ENCODE measurements at places on chromosomes 3 and 15.

DNA sequence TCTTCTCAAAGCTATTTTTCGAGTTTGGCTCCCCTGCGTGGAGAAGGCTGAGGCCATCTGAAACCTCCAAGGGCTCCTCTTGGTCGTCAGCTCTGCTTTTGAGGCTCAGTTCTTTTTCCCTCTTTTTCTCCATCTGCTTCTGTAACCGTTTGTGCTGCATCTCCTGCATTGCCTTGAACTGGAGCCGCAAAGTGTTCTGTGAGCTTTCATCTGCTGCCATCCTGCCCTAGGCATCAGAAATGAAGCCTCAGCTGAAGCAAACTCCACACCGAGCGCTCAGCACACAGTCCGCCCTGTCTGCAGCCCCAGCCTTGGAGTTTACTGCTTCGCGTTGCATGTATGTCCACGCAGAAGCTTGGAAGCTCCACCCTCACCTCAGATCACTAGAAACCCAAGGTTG, 14.9 kb downstream of the CCDC13 start:
- no peak for DNase-seq

DNA sequence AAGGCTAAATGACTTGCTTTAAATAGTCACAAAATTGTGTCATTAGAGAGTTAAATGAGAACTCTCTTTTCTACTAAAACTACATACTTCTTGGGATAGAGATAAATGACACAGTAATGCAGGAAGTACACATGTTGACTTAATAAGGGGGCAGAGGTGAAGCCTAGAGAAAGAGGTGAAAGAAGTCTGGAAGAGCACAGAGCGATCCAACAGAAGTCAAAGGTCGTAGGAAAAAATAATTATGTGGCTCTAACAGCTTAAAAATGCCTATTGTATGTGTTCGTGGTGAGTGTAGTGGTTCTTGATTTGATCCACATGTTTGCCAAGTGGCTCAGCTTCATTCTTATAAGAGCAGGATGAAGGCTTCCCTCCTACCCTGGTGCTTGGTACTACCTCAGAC, 61.7 kb downstream of the TMEM212 start:
- no peak for DNase-seq

DNA sequence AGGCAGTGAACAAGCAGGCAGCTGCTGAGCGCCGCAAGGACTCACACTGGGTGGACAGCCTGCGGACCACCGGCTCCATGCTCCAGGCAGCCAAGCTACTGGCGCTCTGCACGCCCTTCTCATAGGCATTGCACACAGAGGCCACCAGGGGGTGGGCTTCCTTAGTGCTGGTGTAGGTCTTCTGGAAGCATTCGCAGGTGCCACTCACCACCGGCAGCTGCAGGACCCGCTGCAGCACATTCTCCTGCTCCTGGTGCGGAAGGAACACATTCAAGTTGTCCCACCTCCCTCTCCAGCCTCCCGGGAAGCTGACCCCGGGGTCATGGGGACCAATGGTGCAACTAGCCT, 6.0 kb downstream of the PLIN1 start:
- no peak for DNase-seq

- DNase-seq: no peak
Observed at GRCh38 chr3:37139567-37140052, 34.8 kb downstream of the LRRFIP2 start.

GRCh38 chr3:128420289-128420688, 46.4 kb downstream of the DNAJB8 start:
- no peak for DNase-seq

GRCh38 chr3:44867421-44868111, 5.9 kb downstream of the TMEM42 start:
- no peak for DNase-seq

- DNase-seq: no peak
Observed at GRCh38 chr3:141153679-141153966, 78.0 kb upstream of the PXYLP1 start.

DNA sequence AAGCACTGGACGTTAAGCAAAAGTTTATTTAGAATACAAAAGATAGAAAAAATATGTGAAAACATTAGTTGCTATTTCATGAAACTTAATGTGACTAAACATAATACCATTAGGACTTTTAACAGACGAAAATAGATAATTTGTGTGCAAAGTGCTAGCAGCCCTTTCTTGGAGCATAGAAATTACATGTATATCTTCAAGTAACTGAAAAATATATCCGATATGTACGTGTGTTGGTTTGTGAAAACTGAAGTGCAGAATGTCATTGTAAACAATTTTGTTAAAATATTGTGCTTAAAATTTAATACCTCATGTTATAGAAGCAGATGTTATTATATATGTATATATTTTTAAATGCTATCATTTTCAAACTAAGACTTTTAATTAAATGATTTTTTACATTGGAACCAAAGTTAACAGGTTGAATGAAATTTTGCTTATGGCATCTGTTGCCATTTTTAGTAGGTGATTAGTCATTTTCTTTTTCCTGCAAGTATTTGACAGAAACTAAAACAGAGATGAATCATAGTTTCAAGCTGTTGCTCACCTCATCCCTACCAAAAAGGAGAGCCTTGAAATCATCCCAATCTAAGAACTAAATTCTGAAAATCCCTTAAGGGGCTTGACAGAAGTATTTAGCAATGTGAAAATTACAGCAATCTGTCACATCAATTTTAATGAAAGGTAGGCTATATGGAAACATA, 334.8 kb downstream of the NAALADL2 start:
- DNase-seq: no peak

DNA sequence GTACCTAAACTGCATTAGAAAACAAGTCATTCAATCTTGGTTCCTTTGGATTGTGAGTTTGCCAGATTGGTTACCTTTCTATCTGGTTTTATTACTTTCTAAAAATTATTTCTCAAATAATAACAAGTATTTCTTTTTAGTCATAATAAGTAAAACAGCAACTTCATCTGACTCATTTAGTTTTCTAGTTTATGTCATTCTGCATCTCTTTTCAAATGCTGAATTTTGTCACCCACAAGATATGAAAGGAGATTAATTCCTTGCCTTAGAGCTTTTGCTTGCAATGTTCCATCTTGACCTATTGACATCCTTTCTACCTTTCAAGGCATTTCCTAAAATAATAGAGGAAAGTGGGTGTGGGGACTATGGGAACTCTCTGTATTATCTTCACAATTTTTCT, 253.6 kb upstream of the PEX5L start:
- DNase-seq: no peak

DNA sequence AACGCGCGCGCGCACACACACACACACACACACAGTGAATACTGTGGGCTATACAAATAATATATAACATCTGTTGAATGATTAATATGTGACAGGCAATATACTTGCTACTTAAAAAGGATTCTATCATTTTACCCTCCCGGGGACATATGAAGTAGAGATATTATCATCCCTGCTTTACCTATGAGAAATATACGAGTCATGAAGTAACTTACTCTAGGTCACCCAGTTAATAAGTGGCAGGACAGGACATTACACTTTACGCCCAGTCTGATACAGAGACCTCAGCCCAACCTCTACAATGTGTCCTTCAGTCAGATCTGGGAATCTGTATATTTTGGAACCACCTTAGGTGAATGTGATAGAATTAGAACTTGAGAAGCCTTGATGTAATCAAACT, 55.4 kb downstream of the CCDC54 start:
- no peak for DNase-seq

All from CD4-positive, alpha-beta T cell (primary cell).